ENCODE measurements at places on chromosomes 2 and 18.

- DNase-seq: no peak
Measured at GRCh38 chr2:145066151-145066661, 546.3 kb upstream of the ZEB2 start.

DNA sequence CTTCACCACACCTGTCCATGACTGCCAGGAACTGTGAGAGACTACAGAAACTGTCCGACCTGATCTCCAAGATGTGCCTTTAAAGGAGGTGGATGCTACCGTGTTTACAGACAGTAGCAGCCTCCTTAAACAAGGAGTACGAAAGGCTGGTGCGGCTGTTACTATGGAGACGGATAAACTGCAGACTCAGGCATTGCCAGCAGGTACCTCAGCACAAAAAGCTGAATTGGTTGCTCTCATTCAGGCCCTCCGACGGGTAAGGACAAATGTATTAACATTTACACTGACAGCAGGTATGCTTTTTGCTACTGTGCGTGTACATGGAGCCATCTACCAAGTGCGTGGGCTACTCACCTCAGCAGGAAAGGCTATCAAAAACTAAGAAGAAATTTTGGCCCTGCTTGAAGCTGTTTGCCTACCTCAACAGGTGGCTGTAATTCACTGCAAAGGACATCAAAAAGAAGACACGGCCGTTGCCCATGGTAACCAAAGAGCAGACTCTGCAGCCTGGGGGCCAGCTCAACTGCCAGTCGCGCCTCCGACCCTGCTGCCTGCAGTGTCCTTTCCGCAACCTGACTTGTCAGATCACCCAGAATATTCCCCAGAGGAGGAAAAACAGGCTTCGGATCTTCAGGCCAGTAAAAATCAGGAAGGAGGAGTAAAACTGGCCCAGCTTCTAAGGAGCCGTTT is 30.9 kb downstream of the SKA1 start:
- no peak for DNase-seq

GRCh38 chr2:37553411-37554154 is 117.9 kb downstream of the CDC42EP3 start:
- DNase-seq: no peak

GRCh38 chr2:46308081-46308480 is 10.9 kb downstream of the EPAS1 start:
- DNase-seq: no peak

DNA sequence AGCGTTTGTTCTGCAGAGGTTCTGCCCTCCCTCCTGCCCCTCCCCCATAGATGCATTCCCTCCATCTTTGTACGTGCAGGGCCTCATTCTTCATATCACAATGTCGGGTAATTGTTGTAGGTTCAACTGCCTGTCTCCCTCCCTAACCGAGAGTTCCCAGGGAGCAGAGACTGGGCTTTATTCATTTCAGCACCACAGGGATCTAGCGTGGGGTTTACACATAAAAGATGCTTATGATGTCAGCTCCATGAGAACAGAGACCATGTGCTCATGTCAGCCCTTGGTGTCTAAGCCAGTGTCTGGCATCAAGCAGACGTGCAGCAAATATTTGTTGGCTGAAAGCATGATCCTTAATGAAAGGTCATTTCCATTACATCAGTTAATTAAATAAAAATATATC is 298.9 kb upstream of the TRIB2 start:
- DNase-seq: no peak

GRCh38 chr2:241443486-241444223 is 64.7 kb downstream of the STK25 start:
- peak; percentile 2 for DNase-seq

DNA sequence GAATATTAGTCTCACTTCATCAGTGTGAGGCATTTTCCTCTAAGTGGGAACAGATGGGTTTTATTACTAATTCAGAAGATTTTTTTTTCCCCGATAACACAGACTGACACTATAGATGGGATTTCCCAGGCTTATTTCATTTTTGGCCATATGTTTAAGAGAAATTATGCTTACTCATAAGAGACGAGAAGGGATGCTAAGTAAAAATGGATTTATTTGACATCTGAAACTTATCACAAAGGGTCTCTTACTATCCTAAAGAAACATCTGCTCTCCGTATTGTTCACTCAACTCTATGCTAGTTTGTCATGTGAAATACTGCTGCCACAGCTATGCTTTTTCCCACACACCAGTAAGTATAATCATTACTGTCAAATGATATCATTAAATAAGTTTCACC is 1476.3 kb downstream of the LRP1B start:
- DNase-seq: no peak

DNA sequence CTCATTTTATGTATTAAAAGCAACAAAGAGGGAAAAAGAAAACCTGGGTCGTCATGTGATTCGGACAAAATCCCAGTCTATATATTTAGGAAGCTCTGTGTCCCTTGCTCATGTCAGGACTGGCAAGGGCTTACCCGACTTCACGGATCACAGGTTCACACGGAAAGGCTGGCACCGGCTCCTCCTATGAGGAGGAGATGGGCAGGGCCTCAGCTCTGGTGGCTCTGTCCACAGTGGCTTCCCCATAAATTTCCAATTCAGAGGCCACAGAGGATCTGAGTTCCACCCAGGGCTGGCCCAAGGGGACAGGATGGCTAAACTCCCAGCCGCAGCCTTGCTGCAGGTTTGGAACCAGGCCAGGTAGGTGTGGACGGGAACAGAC is 186.8 kb downstream of the BCL2 start:
- DNase-seq: no peak

DNA sequence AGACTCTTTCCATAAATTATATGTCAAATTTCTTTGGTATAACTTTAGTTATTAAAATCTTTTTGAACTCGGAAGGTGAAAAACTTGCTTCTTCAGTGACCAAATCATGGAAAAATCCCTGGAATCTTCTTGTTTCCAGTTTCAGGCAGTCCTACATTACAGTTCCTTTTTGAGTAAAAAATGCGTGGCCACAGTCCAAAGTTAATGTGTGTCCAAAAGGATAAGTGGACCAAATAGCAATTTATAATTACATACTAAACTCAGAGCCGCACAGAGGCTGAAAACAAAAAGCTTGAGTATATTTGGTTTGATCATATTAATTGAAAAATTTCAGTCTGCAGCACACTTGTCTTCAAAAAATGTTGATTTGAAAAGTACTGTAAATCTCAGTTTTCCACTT is 28.4 kb upstream of the DYNC2LI1 start:
- no peak for DNase-seq

DNA sequence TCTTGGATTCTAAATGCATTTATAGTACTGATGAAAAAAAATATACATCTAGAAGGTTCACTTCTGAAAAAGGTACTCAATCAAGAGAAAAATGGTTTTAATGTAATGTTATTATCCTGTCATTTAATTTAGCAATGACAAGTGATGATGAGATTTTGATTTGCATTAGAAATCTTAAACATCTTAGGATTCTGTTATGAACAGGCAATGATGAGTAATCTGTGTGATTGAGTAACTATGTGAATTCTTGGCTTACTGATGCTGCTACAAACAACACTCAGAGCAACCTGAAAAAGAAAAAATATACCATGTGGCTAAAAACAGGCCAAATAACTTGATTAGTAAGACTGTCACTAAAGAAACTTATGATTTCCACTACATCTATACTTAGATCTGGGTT is 30.1 kb downstream of the RBKS start:
- no peak for DNase-seq

- no peak for DNase-seq
Measured at GRCh38 chr2:132422736-132423135, 6.1 kb downstream of the GPR39 start.

DNA sequence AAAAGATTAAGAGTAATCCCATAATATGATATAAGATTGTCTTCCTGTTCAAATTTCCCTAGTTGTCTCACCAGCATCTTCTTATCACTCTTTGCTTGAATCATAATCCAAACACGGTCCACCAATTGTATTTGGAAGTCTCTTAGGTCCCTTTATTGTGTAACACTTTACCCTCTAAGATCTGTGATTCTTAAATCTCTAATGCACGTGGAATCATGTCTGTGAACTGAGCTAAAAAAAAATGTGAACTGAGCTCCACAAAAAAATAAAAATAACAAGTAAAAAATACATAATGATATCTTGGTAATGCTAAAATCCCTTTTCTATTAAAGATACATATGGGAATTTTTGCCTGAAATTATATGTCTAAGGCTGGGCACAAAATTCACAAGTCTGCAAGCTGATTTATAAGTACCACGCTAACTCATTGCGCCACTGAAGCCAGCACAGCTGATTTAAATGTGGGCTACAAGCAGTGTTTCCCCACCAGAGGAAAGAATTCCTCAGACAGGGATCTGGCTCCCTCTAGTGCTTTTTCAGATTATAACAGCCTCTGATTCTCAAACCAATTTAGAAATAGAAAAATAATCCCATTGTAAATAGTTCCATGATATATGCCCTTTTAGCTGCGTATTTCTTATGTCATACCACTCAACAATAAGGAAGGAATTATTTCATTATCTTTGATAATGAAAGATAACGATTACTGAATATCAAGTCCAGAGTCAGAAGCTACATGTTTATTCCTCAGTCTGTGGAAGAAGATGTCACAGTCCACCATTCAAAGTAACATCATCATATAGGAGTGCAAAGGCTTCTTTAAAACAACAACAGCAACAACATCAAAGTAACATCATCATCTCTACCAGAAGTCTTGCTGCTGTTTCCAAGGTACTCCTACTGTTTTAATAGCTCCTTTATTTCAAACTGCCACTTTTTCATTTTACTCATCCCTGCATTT is 22.9 kb downstream of the RBM43 start:
- DNase-seq: no peak

GRCh38 chr2:190961918-190962487 is 52.0 kb downstream of the STAT1 start:
- no peak for DNase-seq

DNA sequence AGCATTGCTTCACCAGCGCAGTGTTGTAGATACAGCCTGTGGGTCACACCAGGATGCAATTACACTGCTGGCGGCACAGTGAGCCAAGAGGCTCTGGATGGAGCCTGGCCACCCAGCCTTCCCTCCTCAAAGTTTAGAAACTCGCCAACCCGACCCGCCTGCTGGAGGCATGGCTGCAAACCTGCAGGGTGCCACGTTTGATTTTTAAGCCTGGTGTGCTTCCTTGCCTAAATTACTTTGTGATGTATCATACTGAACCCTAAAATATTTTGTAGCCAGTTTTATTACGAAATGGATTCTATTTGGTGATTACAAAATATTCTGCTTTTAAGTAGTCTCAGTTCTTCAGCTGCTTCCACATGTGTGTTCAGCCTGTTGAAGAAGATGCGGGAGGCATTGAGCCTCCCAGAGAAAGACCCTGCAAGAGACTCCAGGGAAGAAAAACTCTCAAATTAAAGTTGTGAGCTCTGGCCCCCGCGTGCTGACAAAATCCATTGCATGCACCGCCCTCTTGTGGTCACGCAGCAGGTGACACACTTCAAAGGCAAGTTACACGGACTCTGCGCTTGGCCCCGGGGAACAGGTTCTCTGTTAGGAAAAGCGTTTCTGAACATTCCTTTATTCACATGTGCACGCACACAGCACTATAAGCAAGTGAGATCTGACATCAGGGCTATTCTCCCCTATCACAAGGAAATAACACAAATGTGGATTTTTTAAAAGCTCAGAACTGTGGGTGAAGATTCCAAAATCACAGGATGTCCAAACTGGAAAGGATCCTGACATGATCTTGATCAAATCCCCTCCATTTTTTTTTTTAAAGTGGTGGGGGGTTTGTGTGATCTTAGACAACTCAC is 63.0 kb upstream of the TWIST2 start:
- no peak for DNase-seq

GRCh38 chr18:75240433-75240832 is 29.8 kb downstream of the TSHZ1 start:
- no peak for DNase-seq

- no peak for DNase-seq
Measured at GRCh38 chr2:200350850-200351285, 44.4 kb downstream of the SPATS2L start.

DNA sequence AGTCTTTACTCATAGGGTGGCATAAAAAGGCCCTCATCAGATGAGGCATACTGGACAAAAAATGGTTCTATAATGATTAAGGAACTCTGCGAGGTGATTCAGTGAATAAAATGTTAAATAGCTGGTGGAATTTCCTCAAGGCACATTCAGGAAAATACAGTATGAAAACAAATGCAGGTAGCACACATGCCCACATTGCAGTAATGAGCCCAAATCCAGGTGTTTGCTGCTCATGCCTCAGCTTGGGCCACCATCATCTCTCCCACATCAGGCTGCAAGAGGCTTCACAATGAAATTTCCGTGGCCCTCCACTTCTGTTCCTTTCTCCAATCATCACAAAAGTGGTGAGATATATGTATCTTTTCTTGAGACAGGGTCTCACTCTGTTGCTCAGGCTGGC is 298.3 kb downstream of the NBAS start:
- no peak for DNase-seq

DNA sequence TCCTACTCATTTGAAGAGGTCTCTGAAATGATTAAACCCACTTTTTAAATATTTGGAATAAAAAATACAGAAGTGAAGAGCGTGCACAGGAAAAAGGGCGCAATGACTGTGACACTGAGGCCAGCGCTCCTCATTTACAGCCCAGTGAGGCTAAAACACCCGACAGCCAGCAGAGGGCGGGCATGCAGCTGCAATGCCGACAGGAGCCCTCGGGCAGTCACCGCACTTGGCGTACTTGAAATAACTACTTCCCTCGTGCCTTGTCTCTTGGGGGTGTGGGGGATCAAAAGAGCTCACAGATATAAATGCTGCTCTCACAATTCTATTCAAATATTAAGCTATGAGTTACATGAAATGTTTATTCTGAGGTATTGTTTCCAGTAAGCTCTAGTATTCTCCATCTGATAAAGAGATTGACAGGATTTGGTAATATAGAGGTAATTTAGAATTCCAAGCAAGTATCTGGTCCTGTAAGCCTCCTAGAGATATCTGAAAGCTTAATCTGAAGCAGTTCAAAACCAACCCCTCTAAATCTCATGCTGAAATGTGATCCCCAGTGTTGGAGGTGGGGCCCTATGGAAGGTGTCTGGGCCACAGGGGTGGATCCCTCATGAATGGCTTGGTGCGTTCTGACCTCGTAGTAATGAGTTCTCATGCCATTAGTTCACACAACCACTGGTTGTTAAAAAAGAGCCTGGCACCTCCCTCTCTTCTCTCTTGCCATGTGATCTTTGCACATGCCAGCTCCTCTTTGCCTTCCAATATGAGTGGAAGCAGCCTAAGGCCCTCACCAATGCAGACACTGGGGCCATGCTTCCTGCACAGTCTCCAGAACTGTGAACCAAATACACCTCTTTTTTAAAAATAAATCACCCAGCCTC is 93.6 kb downstream of the ZAP70 start:
- DNase-seq: peak; percentile 12

DNA sequence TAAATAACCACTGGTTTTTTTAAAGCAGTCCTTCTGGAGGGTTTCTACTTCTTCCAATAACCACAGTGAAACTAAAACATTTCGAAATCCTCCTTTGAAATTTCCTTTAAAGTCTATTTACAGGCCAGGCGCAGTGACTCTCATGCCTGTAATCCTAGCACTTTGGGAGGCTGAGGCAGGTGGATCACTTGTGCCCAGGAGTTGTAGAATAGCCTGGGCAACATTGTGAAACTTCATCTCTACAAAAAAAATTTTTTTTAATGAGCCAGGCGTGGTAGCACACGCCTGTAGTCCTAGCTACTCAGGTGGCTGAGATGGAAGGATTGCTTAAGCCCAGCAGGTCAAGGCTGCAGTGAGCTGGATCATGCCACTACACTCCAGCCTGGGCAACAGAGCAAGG is 15.2 kb downstream of the KIDINS220 start:
- DNase-seq: no peak

- DNase-seq: no peak
Measured at GRCh38 chr2:13018490-13018889, 301.8 kb downstream of the TRIB2 start.

- no peak for DNase-seq
Measured at GRCh38 chr2:39194686-39195085, 49.1 kb downstream of the CDKL4 start.

- DNase-seq: no peak
Measured at GRCh38 chr18:58213440-58213839, 169.4 kb downstream of the NEDD4L start.
